ENCODE measurements at places on chromosomes 11 and 22. TPM values are rescaled to one million over a fixed set of nuclear protein-coding genes. Genes with fewer than 3 reads are reported as not detected.

The TMPRSS5 gene
- total RNA-seq = 0.14 TPM

The CARD18 gene
- not detected for total RNA-seq

The OR51I1 gene
- not detected for total RNA-seq

The P2RX6 gene
- total RNA-seq = 0.62 TPM

The FDXACB1 gene
- 1.7 TPM for total RNA-seq

The MMP10 gene
- total RNA-seq = 1.4 TPM

The SLCO2B1 gene
- total RNA-seq = 6.3 TPM

The NAP1L4 gene
- total RNA-seq = 131 TPM

The FXYD6 gene
- 0.38 TPM for total RNA-seq

The RAG1 gene
- total RNA-seq = 0.27 TPM

The P4HA3 gene
- total RNA-seq = 42.6 TPM

The RAB36 gene
- 8.3 TPM for total RNA-seq

The MAPK8IP2 gene
- total RNA-seq = 4.3 TPM

The HNRNPUL2 gene
- 38.4 TPM for total RNA-seq

The CTSF gene
- 34.3 TPM for total RNA-seq

The MGAT3 gene
- total RNA-seq = 0.36 TPM

The MMP7 gene
- total RNA-seq = 27.4 TPM

The RBMXL2 gene
- not detected for total RNA-seq

The IL10RA gene
- total RNA-seq = 0.07 TPM

The TRIM49B gene
- total RNA-seq = not detected

The CLDN5 gene
- total RNA-seq = not detected

The CHRM1 gene
- 0.11 TPM for total RNA-seq

The CRYBB3 gene
- total RNA-seq = not detected

The ZP1 gene
- 0.58 TPM for total RNA-seq

The TRIM44 gene
- total RNA-seq = 16.8 TPM

The SYTL2 gene
- total RNA-seq = 17.3 TPM
